ENCODE measurements at places on chromosomes 1 and 21.

DNA sequence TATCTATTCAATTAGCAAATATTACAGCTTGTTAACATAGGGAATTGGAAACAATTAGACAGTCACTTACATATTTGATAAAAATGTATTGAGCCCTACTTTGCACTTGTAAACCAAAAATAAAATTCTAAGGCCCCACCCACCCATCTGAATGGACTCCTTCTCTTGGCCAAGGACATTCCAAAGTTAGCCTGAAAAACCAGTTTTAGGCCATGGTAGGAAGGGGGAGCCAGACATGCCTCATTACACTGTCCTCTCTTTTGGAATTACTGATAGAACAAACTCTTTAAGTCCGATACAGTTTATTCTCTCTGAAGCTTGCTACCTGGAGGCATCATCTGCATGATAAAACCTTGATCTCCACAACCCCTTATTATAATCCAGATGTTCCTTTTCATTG, 28.0 kb upstream of the TSPAN2 start:
- no peak for DNase-seq

GRCh38 chr1:3515774-3516480, 61.5 kb downstream of the ARHGEF16 start:
- DNase-seq = no peak

GRCh38 chr1:150513351-150513791, 2.2 kb upstream of the FALEC start:
- DNase-seq = no peak

DNA sequence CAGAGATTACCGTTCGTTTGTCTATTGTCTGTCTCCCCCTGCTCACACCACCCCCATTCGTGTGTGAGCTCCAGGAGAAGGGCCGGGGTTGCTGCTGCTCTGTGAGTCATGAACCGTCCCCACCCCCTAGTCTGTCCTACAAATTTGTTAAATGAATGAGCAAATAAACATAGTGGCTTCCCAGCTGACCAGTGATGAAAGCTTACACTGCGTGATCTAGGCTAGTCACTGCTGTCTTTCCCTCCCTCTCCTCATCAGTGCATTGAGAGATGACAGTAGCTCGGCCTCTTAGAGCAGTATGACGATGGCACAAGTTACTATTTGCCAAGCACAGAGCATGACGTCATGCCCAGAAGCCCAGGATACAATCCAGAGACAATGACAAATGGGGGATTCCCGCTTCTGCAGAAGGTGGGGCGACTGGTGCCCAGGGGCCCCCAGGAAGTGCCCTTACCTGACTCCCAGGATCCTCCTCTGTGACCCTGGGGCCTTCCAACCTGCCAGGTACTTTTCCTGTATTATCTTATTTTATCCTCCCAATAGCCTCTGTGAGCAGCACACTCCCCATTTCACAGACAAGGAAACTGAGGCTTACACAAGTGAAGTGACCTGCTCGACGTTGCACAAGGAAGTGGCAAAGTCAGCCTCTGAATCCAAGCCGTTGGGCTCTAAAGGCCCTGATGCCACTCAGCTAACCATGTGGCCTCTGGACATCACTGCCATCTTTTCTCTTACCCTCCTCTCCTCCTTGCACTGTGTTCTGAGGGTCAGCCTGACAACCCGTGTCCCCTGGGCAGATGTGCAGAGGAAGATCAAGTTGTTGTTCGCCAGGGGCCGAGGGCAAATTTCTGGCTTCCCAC, 8.6 kb upstream of the EPHA2 start:
- DNase-seq = no peak

- no peak for DNase-seq
Observed at GRCh38 chr1:226565476-226565875, 16.9 kb downstream of the STUM start.

DNA sequence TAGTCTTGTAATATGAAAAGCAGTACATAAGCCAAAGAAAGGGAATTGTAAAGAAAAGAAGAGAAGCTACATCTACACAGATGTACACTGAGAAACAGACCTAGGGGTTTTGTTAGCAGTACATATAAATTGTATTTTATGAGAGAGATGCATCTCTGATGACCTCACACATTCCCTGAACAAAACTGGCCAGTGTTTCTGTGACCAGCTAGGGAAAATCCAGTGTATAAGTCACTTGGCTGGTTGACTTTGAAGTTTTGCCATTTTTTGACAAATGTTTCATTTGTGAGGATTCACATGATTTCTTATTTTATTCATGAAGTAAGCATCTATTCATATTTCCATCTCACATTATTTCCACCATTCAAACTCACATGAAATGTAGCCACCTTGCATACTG, 28.3 kb upstream of the DYNLT5 start:
- DNase-seq = no peak

DNA sequence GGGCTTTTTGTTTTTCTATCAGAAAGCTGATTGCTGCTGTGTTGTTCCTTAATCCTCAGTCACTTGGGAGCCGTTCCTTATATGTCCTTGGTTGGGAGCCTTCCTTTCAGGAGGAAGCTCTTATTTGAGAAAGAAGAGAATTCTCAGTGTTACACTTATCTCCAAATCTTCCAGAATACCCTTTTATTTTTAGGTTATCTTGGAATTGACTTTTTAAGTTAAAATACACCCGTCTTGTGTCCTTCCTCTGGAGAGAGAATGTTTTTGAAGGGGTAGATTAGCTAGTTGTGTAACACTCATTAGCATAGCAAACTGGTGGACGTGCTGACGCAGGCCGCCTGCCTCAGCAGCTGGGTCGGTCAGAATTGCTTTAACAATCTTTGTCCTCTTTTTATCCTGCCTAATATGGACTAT, 42.1 kb downstream of the LRRC8B start:
- DNase-seq = no peak

DNA sequence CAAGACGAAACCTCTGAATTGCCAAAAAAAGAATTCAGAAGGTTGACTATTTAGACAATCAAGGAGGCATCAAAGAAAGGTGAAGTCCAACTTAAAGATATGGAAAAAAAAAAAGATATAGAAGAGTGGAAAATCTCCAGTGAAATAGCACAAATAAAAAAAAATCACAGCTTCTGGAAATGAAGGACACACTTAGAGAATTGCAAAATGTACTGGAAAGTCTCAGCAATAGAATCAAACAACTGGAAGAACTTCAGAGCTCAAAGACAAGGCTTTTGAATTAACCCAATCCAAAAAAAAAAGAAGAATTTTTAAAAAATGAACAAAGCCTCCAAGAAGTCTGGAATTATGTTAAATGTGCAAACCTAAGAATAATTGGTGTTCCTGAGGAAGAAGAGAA, 31.8 kb downstream of the CD2 start:
- DNase-seq = no peak

- DNase-seq = no peak
Observed at GRCh38 chr1:66166753-66167152, 367.2 kb upstream of the SGIP1 start.

DNA sequence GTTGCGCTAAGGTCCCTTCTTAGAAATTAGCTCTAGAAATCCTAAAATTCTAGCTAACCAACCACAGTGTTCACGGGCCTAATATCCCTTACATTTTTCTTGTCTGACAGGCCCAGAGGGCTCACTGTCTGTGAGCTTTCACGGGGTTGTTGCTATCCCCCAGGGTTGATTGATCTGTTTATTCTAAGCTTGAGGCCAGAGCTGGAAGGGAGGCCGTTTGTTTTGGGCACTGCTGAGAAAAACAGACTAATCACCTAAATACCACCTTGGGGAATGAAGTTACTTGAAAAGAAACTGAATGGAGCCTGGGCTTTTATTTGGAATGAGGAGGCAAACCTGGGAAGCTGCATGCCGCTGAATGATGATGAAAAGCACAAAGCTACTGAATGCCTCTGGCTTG, 162.4 kb downstream of the KIF26B start:
- no peak for DNase-seq

GRCh38 chr1:218591966-218592365, 246.8 kb downstream of the TGFB2 start:
- no peak for DNase-seq

GRCh38 chr1:36603461-36603860, 120.7 kb upstream of the CSF3R start:
- DNase-seq = no peak

- DNase-seq = no peak
Observed at GRCh38 chr1:212727386-212728181, 27.9 kb upstream of the BATF3 start.

DNA sequence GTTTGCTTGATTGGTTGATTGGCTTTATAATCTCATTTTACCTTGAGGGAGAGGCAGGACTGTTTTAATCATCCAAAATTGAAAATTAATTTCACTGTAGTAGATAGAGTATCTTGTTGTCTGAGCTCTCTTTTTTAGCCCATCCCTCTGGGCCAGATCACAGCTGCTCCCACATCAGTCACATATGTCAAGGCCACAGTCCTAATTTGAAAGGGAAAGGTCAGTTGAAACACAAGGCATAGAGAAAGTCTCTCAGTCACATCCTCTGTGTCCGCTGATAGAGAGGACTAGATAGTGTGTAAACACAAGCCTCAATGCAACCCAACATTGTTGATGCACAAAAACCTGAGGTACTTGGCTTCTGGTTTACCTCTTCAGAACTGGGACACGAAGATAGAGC, 6.8 kb downstream of the C1orf74 start:
- DNase-seq = no peak

DNA sequence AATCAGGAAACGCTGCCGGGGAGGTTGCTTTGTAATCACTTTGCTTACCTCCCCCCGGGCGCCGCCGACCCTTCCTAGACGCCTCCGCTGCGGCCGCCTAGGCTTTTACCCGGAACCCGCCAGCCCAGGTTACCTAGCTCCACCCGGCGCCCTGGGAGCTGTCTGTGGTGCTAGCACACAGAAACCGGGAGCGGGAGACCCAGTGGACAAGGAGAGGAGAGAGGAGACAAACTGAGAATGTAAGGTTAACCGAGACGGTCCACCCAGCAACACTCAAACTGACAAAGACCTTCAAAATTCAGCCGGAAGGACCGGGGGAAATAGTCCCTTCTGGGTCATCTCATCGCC, 9.8 kb downstream of the BARHL2 start:
- DNase-seq = no peak

DNA sequence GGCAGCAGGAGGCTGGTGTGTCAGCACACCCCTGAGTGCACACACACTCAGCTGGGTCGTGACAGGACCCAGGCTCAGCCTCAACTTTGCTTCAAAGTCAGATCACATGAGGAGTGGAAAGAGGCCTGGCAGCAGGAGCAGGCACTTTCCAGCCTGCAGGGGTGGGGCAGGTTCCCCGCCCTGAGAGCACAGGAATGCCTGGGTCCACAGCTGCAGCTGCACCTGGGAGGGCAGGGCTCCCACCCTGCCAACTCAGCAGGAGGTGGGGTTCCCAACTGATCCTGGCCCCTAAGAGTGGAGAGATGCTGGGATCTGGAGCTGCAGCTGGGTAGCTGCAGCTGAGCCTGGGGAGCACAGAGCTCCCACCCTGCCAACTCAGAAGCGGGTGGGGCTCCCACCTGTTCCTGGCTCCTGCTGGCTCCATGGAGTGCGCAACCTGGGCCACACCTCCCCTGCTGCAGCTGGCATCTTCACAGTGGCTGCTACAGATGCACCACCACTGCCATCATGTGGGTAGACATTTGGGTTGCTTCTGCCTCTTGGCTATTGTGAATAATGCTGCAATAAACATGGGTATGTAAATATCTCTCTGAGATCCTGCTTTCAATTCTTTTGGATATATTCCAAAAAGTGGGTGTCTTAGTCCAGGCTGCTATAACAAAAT, 415.4 kb downstream of the TTLL7 start:
- DNase-seq = no peak

DNA sequence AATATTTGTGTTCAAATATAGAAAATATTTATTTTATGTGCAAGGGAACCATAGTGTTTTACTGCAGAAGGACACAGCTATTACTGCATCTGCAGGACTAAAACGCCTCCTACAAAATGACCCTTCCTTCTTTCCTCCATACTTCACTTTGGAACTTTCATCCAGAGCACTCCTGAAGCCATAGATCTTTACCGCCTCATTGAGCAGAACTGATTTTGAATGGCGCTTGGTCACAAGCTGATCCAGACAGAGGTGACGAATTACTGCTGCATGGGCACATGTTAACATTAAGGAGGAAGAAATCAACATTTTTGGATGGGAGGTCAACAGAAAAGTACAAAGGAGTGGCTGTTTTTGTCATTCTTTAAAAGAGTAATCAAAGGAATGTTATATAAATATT, 931.6 kb downstream of the NCAM2 start:
- no peak for DNase-seq

DNA sequence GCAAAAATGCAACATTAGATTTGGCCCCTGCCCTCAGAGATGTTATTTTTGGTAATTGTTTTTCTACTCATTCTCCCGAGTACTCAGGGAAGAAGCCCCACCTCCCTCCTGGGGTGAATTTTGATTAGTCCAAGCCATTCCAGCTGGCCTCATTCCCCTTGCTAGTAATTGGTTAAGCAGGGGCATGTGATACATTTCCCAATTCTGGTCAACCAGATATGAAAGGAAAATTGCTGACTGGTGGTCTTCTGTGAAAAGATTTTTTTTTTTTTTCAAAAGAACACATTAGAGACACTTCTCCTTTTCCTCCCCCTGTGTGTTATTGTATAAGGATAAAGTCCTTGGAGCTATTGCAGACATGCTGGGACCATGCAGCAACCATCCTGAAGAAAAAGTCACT, 71.1 kb upstream of the AKT3 start:
- no peak for DNase-seq

DNA sequence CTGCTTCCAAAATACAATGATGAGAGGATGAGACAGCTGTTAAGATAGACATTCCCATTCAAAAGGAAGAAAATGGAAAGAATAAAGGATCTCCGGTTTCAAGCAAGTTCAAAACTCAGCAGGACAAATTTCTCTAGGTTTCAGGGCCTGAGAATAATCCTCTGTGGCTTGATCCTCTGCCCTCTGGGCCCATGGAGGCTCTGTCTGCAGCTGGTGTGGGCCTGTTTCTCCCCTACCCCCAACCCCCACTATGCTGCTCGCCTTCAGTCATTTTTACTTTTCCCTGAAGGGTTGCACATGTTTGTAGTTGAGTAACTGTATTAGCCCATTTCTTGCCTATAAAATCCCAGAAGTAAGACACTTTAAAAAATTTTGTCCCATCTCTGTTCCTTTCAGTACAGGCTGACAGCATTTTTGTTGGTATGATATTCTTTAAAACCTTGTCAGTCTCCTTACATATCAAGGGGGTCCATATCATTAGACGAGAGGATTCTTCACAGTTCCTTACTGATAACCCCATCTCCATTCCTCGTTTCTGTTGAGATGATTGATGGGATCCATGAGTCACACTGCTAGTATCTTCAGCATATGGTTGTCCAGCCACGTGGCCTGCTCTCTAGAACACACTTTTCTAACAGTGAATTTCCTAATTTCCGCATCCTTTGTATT, 10.5 kb downstream of the ZMYM4 start:
- no peak for DNase-seq

- no peak for DNase-seq
Observed at GRCh38 chr1:17924578-17924977, 169.4 kb downstream of the ACTL8 start.

All from D721Med (cell line).